Stimulated activated CD8-positive, alpha-beta memory T cell treated with anti-CD3 and anti-CD28 coated beads, Interleukin-4, amount 100 ng/mL, for 1 hour (primary cell): ENCODE measurements at places on chromosomes 11 and 22.

DNA sequence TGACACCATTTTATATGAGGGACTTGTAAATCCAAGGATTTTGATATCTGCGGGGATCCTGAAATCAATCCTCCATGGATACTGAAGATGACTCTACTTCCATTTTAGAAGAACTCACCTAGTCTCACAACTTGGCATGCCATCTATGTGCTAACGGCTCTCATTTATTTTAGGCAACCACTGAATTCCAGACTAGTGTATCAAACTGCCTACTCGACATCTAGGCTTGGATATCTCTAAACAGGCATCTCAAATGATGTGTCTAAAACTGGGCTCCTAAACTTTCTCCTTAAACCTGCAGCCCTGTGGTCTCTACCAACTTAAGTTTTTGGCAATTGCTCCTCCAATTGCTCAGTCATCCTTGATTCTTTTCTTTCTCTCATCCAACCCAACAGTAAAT, 31.2 kb upstream of the CLNS1A start:
- DNase-seq: no peak

GRCh38 chr11:123382555-123383074, 47.5 kb upstream of the GRAMD1B start:
- no peak for DNase-seq

- DNase-seq: no peak
These were observed 23.1 kb downstream of the MRGPRG start for GRCh38 chr11:3195251-3196160.

GRCh38 chr11:528815-529727, 6.3 kb downstream of the HRAS start:
- DNase-seq: no peak

- DNase-seq: no peak
These were observed 110.2 kb upstream of the MTNR1B start for GRCh38 chr11:92859156-92859690.

DNA sequence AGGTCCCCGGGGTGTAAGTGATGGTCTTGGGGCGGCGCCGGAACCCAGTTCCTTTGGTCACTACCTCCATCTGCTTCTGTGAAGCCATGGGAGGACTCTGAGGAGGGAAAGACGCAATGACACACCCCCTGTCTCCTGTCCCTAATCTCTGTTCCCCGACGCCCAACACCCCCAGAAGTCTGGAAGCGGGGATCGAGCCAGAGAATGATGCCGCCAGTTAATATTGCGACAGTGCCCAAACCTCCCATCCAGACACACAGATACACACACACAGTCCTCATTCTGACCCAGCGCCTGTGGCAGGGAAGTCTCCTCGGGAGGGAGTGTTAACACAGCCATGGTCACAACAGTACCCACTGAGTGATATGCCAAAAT, 352 bp downstream of the C22orf23 start:
- DNase-seq: no peak

DNA sequence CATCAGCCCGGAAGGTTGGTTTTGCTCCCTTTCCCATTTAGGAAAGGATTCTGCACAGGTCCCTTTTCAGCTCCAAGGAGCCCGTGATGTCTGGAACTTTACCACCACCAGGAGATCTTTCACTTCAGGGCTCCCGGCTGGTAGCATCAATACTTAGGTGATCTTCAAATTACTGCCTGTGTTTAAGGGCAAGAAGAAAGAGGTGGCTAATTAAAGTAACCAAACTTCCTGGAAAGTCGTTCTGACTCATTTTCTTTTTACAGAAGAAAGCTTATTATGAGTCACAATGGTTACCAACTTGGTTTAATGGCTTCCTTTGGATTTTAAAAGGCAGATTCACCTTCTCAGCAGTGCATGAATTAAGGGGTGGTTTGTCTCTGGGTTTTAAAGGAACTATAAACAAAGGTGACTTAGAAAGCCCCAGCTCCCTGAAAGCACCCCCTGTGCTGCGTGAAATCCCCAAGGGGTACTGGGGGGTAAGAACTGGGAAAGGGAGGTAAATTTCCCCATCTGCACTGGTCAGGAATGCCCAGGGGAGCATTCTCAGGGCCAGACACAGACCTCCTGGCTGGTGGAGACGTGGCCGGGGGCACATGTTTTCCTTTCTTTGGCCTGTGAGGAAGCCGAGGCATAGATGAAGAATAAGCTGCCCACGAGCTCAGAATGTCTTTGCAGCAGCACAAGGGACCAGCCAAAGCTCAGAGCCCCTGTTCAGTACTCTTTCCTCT, 8.8 kb downstream of the POU2F3 start:
- DNase-seq: no peak

GRCh38 chr11:9565822-9566560, 7.5 kb upstream of the WEE1 start:
- DNase-seq: no peak

- DNase-seq: no peak
These were observed 408.9 kb upstream of the CCDC90B start for GRCh38 chr11:83695046-83695445.

- DNase-seq: peak; percentile 16
These were observed 469 bp upstream of the OSBP2 start for GRCh38 chr22:30694171-30694639.

GRCh38 chr11:33413301-33413700, 156.1 kb downstream of the HIPK3 start:
- no peak for DNase-seq

- no peak for DNase-seq
These were observed 1.2 kb downstream of the GRK2 start for GRCh38 chr11:67267188-67268080.

- DNase-seq: no peak
These were observed 88.9 kb downstream of the KCNQ1 start for GRCh38 chr11:2533587-2534133.

DNA sequence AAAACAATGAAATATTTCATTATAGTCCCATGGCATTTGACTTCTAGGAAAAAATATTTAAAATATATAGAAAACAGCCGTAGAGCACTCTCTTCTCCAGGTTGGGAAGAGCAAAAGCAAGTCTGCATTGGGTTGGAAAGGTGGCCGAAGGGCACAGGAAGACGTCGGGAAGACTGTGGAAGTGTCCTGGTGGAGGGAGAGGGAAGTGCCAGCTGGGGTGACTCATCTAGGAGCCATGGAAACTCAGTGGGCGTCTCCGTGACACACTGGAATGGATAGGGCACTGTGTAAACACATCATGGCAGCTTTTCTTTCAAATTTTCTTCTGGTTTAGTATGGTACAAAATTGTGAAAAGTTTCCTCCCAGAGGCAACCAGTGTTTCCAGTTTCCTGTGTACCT, 12.7 kb downstream of the GTPBP1 start:
- DNase-seq: no peak

DNA sequence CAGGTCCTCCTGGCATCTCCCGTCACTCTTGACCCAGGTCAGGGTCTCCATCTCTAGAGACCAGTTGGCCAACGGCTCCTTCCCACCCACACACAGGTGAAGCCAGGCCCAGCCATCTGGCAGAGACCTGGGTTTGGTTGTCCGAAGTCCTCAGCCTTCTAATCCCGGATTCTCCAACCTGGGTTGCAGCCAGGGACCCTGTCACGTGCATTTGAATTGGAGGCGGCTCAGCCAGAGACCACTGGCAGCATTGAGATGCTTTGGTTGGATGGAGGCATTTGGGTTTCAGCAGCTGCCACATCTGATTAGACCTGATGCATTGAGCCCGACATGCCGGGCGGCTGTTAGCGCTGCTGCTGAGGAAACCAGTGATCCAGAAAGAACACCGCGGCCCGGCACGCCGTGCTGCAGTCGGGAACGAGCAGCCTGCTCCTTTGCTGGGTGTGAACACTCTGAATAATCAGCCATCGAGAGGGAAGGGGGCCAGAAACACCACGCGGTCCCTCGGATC, 163.2 kb downstream of the BRD1 start:
- DNase-seq: no peak
